ENCODE measurements at places on chromosomes 1 and 21.

GRCh38 chr1:214983126-214983869 lies 99.2 kb upstream of the KCNK2 start:
- no peak for DNase-seq

DNA sequence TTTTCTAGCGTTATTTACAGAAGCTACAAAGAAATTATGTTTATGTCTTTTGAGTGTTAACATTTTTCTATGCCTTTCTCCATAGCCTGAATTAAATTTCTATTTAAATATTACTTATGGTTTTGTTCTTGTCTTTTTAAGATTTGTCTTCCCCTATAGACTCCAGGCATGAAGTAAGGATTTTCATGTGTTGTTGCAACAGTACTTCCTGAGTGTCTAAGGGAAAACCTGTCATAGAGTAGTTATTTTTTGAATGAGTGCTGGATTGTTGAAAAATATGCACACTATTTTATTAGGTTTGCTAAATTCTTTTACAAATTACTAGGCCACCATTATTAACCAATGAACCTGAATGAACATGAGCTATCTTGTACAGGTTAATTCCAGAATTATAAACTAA lies 27.1 kb downstream of the SAMSN1 start:
- DNase-seq: no peak

DNA sequence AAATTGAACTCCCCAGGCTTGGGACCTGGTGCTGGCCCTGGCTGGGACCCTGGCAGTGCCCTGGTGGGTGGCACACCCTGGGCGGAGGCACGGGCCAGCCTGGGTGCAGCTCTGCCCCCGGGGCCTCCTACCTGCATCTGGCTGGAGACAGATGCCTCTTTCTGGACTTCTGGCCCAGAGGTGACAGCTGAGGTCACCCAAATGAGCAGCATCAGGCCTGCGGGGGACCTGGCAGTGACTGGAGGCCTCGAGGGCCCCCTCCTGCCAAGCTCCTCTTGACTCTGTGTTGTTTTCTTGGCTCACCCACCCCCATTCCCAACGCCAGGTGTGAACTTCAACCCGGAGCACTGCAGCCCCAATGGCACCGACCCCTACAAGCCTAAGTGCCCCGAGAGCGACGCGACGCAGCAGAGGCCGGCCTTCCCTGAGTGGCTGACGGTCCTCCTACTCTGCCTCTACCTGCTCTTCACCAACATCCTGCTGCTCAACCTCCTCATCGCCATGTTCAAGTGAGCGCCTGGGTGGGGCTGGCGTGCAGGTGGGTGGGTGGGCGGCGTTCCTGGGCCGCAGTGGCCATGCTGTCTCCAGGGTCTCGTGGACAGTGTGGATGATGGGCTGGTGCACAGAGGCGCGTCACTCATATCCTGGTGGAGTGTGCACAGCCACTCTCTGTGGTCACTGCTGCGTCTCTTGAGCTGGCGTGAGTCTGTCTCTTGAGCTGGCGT lies 41.6 kb upstream of the LRRC3 start:
- DNase-seq: no peak

DNA sequence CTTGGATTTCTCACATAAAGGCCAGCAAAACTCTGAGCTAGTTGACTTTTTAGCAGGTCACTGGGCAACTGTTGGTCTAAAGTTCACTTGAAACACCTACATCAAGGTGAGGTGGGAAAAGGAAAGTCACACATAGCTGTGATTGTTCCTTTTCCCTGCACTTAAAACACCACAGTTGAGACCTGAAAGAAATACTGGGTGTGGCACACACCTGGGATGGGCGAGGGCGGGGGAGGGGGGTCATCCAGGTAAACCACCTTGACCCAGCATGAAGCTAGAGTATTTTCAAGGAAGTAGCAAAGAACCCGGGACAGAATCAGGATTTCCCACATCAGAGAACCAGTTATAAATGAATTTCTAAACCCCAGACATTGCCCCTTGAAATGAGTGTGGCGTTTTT lies 26.4 kb downstream of the ZNF697 start:
- DNase-seq: no peak

DNA sequence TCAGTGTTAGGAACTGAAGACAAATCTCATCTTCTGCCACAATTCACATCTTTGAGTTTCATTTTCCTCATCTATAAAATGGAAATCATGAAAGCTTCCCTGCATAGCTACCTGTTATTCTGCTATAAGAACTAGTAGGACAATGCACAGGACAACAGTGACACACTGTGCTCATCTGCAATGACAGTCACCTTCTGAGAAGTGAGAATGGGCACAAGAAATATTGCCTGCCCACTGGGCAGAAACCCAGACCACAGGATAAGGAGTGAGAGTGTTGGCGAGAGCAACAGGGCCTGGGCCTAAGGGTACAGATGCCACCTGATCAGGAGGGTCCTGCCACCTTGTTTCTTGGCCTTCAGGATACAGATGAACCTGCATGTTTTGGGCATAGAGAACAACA lies 23.3 kb upstream of the ARTN start:
- DNase-seq: no peak

DNA sequence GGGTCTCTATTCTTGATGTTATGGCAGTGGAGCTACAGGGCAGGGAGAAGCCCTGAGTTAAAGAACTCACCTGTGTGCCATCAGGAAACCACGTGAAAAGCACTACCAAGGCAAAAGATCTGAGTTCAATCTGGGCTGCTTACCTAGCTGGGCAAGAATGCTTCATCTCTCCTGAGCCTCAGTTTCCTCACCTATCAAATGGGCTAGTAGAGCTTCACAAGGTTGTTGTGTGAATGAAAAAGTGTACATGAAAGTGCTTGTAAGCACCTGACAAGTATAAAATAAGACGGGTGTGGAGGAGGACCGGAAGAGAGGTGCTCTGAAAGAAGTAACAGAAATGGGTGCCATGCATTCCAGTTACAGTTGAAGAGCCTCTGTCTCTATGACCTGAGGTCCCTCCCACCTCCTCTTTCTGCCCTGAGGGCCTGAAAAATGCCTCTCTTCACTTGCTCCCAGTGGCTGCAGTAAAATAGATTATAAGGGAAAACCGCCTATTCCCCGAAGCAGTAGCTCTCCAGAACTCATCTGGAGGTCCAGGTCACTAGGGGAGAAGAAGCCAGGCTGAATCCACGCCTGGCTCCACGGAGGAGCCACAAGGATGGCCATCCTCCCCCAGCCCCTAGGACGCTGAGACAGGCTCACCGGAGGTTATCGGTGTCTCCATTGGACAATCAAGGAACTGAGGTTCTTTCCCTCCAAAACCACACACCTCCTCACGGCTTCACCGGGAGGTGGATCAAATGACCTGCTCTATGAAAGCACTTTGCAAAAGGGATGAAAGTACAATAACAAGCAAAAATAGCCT lies 1.4 kb downstream of the GPR161 start:
- no peak for DNase-seq

DNA sequence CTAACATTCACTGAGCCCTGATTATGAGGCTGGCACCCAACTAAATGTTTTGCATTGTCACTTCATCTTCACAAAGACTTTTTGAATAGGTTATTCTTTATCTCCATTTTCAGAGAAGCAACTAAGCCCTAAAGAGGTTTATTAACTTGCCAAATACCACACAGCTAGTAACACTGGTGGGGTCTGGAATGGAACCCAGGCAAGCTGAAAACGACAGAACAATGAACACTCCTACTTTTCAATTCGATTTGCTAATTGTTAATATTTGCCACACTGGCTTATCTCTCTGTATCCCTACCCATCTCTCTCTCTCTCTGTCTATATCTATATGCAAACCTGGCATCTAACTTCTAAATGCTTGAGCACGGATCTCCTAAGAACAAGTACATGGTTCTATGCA lies 40.6 kb downstream of the MRPL39 start:
- DNase-seq: no peak

DNA sequence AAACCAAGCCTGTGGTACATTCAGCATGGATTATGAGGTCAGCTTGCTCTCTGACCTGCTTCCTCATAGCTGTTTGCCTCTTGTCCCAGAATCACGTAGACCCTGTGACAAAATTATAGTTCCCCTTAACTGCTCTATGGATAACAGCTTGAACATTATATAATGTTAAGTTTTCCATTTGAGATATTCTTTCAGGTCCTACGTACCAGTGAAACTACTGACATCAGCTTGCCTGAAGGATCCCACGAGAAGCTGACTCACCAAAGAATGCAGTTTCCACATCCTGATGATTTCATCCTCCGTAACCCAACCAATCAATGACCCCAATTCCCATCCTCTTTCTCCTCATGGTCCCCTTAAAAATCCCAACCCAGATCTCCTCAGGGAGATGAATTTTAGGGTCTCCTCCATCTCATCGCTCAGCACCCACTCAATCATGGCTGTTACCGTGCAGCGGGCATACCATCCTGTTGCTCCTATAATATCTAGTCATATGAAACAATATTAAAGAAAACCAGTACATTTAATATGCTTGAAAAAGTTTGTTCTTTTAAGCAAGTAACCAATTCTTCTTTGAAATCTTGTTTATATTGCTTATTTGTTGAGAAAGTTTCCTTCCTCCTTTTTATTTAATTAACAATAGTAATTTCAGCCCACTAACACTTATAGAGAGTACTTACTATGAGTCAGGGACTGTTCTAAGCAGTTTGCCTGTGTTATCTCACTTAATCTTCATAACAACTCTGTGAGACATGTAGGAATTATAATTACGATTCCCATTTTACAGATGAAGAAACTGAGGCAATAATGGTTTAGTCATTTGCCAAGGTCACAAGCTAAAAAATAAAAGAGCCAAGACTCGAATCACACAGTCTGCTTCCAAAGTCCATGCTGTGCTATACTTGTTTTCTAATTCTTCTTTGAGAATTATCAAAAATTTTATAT lies 27.4 kb downstream of the CHML start:
- no peak for DNase-seq

- DNase-seq: no peak
These were observed 30.6 kb upstream of the NEK7 start for GRCh38 chr1:198125995-198126735.

- DNase-seq: no peak
These were observed 2.1 kb downstream of the ARMH1 start for GRCh38 chr1:44676484-44677200.

DNA sequence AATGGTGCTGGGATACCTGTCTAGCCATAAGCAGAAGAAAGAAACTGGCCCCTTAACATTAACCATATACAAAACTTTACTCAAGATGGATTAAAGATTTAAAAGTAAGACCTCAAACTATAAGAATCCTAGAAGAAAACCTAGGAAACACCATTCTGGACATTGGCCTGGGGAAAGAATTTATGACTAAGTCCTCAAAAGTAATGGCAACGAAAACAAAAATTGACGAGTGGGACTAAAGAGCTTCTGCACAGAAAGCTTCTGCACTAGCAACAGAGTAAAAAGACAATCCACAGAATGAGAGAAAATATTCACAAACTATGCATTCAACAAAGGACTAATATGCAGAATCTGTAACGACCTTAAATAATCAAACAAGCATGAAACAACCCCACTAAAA lies 66.7 kb downstream of the NME7 start:
- no peak for DNase-seq

DNA sequence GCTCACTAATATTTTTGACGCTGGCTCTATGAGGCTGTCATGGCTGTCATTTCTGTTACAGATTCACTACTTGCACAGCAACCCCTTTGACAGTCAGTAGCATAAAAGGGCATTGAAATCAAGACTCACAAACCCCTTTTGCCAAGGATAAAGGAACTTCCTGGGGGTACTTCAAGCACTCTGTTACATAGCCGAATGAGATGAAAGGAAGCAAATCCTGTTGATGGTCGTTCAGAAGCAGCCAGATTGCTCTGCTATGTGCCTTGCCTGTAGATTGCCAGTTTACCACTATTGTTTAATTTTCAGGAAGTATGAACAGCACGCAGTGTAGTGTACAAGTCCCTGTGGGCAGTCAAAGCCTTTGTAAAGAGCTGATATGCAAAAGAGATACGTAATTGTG lies 296.2 kb downstream of the LRRIQ3 start:
- DNase-seq: no peak

- DNase-seq: no peak
These were observed 77.0 kb downstream of the ALPL start for GRCh38 chr1:21586222-21586621.

- DNase-seq: no peak
These were observed 4.6 kb downstream of the CRYBG2 start for GRCh38 chr1:26349188-26349876.

GRCh38 chr1:217574265-217574949 lies 56.5 kb downstream of the GPATCH2 start:
- DNase-seq: no peak

DNA sequence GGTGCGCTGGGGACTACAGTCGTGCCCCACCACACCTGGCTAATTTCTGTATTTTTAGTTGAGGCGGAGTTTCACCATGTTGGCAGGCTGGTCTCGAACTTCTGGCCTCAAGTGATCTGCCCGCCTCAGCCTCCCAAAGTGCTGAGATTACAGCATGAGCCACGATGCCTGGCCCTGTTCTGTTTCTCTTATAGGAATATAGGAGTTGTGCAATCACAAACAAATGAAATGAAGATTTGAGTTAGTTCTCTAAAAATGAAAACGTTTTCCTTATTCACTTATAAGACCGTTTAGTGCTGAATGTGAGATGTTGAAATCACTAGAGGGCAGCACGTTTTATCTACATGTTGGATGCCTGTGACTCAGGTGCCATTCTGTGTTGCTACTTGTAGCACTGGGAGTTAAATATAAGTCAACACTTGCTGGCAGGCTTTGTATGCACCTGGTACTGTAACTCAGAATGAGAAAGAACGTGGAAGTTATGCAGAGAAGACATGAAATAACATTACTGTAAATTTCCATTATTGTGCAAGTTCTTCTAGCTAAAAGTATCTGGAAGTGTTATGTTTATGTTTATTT lies 45.8 kb downstream of the MIGA1 start:
- no peak for DNase-seq

- DNase-seq: no peak
These were observed 40.4 kb downstream of the KCNJ15 start for GRCh38 chr21:38297194-38297631.

DNA sequence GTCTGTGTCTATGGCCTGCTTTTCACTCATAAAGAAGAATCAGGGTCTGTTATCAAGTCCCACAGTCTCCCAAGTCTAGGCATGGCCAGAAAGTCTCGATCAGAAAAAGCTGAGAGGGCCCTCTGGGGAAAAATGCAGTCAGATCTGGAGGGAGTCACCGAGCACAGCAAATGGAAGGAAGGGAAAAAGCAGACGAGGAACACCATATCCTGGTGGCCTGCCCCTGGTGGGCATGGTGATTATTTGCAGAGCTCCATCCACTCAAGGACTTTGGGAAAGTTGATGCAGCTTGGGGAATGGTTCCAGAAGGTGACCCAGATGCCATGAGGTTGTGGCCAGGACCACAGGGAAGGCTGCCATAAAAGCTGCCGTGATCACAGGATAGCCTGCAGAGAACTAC lies 189.1 kb downstream of the CLIC6 start:
- DNase-seq: no peak

- DNase-seq: no peak
These were observed 13.8 kb upstream of the FGR start for GRCh38 chr1:27648602-27649305.

- DNase-seq: no peak
These were observed 9.8 kb upstream of the FNBP1L start for GRCh38 chr1:93437976-93438605.

DNA sequence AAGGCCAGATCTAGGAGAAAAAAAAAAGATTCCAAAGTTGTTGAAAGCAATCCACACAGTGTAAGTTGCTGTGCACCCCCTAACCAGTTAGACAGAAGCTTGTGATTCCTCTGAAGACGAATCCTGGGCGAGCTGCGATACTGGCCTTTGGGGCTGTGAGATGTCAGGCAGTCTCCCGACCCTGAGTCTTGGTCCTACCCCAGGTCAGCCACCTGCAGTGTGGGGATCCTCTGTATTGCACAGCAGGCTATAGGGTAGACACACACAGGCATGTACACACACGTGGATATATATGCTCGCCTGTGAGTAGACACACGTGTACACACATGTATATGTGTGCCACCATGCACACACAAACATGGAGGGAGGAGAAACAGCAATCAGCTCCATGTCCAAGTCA lies 12.9 kb downstream of the ACTRT2 start:
- no peak for DNase-seq

Data from activated CD4-positive, alpha-beta T cell treated with anti-CD3 and anti-CD28 coated beads for 1 hour (primary cell).